Myocyte (in vitro differentiated cells): ENCODE measurements at places on chromosomes 6 and 20.

GRCh38 chr6:28960846-28961500, 37.2 kb upstream of the TRIM27 start:
- DNase-seq: no peak

DNA sequence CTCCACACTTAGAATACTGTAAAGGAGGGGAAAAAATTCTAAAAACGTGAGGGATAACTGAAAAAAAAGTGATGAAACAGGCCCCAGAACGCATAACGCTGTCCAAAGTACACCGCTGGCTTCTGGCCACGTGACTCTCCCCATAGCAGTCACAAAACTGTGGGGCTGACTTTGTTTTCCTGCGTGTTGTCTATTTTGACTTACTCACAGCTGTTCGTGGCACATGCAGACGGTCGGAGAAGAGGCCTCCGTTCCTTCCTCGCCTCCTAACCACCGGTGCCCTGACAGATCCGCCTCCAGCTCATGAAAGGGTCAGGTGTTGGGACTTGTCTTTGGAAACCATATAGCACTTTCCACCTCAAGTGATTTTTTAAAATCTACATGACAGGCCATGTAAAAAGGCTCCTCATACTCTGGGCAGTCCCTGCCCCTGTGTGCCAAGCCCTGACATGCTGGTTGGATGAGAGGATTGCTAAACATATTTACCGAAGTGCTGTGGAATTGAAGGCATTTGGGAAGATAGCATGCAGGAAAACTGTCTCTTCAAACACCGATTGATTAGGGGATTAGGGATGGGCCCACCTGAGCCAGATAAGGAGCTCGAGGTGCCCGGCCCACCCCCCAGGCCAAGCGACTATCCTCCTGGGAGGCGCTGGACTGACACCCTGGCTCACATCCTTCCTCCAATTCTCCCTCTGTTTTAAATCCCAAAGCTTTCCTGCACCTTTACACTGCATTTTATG, 54.8 kb downstream of the DACT2 start:
- no peak for DNase-seq

GRCh38 chr6:111864138-111865048, 8.9 kb downstream of the FYN start:
- DNase-seq: no peak

DNA sequence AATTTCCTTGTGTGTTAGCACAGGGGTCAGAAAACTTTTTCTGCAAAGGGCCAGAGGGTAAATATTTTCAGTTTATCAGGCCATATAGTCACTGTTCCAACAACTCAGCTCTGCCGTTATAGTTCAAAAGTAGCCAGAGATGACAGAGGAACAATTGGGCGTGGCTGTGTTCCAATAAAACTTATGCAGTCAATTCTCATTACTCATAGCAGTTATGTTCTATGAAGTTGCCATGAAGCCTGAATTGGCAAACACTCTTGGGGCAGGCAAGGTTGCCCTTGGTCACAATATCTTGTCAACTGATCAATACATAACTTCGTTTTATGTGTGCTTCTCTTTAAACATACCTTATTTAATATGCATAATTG, 304.2 kb downstream of the TFAP2C start:
- DNase-seq: no peak

GRCh38 chr20:45365444-45365970, 2.6 kb downstream of the SYS1 start:
- no peak for DNase-seq

GRCh38 chr6:137416376-137417109, 77.7 kb downstream of the OLIG3 start:
- peak; percentile 5 for DNase-seq

- DNase-seq: no peak
These were observed 50.6 kb downstream of the RCAN2 start for GRCh38 chr6:46440641-46441040.

GRCh38 chr6:143535189-143535614, 23.7 kb upstream of the FUCA2 start:
- DNase-seq: no peak

DNA sequence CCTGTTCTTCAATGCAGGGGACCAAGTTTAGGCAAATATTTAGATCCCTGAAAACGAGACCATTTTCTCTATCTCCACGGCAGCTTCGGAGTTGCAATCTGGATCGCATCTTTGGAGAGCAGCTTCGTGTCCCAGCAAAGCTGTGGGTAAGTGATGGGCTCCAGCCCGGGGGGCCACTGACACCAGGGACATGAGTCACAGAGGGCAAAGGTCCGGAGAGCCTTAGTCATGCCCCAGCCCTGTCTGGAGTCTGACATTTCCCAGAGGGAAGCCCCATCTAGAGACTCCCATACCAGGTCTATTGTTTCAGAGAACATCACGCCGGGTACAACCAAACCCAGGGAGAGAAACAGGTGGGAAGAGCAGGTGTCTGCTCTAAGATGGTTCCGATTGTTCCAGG, 95.9 kb downstream of the NFATC2 start:
- peak; percentile 64 for DNase-seq

GRCh38 chr6:72418495-72418894, 203.4 kb upstream of the KCNQ5 start:
- DNase-seq: peak; percentile 91

GRCh38 chr20:51532577-51533191, 9.8 kb downstream of the NFATC2 start:
- peak; percentile 37 for DNase-seq

DNA sequence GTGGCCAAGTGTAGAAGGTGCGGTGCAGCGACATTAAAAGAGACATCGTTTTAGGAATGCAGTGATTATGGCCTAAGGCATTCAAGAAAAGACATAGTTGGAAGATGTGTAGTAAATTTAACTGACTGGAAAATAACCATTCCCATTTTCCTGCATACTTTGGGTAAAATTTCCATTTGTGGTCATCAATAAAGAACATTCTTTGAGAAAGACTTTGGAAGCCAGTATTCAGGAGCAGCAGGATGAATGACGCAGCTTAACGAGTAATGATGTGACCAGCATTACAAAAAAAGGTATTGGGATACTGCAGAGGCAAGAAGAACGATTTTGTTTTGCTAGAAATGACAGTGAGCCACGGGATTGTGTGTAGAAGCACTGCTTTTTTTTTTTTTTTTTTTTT, 7.0 kb upstream of the RWDD1 start:
- DNase-seq: no peak

DNA sequence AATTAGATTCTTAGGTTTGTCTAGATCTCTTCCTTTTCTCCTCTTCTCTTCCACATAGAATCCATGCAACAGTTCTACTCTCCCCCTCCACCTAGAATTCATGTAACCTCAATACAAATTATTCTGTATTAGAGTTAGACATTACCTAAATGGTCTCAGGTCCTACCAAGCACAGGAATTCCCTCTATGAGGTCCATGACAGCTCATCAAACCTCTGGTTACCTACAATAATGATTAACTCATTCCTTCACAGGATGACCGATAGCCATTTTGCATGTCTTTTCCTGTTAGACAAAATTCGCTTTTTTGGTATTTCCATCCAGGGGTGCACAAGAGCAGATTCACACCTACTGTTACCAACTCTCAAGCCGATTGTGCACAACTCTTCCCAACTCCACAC, 27.4 kb upstream of the BMP2 start:
- no peak for DNase-seq
